GM12865 (cell line): ENCODE measurements at places on chromosomes 4 and X.

GRCh38 chr4:54099748-54100574 is at the start of gene GSX2:
TSS of gene GSX2 (plus strand) at chr4:54100163. CDS start at chr4:54100345, 182 bp downstream.
- DNase-seq: no peak

DNA sequence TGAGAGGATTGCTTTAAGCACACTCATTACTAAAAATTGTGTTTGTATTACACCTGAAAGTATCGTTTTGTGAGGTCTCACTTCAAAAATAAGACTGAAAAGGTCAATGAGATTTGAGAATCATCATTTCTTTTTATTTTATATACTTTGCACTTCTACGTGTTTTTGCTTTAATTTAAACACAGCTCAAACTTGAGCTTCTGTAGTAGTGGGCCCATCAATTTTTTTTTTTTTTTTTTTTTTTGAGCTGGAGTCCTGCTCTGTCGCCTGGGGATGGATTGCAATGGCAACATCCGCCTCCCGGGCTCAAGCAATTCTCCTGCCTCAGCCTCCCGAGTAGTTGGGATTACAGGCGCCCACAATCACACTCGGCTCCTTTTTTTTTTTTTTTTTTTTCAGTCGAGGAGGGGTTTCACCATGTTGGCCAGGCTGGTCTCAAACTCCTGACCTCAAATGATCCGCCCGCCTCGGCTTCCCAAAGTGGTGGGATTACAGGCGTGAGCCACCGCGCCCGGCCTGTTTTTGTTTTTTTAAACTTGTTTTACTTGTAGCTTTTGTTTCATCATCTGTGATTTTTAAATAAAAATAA is 1.5 kb downstream of the GSTCD start:
- DNase-seq: no peak

DNA sequence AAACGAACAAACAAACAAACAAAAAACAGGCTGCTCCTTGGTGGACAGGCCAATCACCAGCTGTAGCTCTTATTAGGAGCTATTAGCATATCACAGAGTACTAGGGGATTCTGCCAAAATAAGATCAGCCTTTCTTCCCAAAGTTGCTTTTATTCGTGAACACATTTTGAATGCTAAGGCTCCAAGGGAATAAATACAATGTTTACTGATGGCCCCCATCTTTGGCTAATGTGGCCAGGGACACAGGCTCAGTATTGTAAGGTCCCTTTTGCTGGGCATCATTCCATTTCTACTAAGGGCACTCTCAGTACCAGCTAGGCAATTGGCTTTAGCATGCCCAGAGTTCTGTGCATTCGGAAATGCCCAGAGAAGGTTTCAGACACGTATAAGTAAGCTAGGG is 84.3 kb downstream of the GPC4 start:
- no peak for DNase-seq

DNA sequence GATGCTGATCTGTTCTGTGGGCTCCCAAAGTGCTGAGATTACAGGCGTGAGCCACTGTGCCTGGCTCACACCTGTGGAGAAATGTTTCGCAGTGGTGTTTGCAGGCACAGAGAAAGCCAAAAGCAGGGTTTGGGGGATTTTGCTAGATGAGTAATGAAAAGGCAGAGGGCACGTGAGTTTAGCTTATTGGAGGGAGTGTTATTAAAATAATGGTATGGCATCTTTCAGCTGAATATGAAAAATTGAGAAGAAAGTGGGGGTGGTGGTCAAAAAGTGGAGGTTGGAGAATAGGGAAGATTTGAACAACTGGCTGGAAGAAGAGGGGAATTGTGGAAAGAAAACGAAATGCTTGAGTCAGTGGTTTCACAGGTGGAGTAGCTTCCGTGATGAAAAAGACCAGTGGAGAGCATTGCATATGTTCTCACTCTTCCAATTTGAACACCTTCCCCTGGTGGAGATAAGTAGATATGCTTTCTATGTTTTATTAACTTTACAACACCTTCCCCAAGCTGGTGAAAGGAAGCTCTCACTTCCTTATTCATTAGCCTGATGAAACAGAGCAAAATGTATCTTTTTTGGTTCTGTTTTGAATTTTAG is 1.1 kb upstream of the CHST7 start:
- DNase-seq: peak; percentile 69

- no peak for DNase-seq
Observed at GRCh38 chr4:118585015-118585414, 100.2 kb upstream of the METTL14 start.

- DNase-seq: no peak
Observed at GRCh38 chrX:5306654-5307121, 922.0 kb downstream of the NLGN4X start.

DNA sequence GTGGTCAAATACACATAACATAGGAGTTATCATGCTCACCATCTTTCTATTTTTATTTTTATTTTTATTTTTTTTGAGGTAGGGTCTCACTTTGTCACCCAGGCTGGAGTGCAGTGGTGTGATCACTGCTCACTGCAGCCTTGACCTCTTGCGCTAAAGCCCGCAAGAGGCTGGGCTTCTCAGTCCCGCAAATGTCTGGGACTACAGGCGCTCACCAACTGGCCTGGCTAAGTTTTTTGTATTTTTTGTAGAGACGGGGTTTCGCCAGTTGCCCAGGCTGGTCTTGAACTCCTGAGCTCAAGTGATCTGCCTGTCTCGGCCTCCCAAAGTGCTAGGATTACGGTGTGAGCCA is 295 bp upstream of the TLR10 start:
- no peak for DNase-seq

DNA sequence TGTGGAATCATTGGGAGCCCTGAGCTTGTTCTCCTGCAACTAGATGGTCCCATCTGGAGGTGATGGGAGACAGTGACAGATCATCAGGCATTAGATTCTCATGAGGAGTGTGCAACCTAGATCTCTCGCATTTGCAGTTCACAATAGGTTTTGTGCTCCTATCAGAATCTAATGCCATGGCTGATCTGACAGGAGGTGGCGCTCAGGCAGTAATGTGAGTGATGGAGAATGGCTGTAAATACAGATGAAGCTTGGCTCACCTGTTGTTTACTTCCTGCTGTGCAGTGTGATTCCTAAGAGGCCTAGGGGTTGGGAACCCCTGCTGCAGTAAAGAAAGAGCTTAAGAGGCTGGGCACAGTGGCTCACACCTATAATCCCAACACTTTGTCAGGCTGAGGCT is 42.2 kb upstream of the PUDP start:
- DNase-seq: no peak

- DNase-seq: no peak
Observed at GRCh38 chrX:19386679-19387078, 43.0 kb downstream of the PDHA1 start.

DNA sequence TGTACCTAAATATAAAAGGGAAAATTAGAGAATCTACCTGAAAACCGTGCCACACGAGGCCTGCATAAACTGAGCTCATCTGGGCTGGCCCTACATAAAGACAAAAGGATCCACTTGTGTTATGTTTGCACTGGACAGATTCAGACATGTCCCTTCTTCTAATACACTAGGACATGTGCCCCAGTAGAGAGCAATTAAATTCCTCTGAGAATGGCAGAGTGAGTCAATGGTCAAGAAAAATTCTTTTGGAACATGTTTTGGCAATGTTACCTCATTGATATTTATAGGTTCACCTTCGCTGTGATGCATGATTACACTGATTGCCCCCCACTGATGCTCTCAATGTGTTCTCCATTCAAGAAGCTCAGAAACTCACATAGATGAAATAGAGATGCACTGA is 95.2 kb downstream of the MANBA start:
- DNase-seq: no peak

- no peak for DNase-seq
Observed at GRCh38 chrX:69119122-69119521, 46.1 kb downstream of the PJA1 start.

DNA sequence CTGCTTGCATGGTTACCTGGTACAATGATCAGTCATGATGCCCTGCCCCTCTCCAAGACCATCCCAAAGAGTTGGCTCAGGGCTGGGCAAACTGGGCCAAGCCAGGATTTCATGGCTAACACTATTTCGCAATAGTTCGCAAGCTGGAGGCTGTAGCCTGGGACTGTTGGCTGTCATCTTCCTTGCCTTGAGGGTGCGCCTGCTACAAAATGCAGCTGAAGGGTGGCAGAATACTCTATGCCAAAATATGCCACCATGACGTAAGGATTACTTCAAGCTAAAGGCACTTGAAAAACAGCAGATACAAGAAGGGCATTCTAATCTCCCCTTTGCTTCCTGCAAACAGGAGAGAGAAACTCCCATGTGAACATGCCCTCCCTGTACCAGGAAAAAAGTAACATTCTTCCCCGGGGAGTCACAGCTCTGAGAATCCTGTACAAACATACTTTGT is 21.0 kb downstream of the SAT1 start:
- DNase-seq: no peak
